CD8-positive, alpha-beta T cell (primary cell): ENCODE measurements at places on chromosomes 5 and 9.

- no peak for DNase-seq
These were observed 58.5 kb downstream of the MACROH2A1 start for GRCh38 chr5:135340568-135340967.

DNA sequence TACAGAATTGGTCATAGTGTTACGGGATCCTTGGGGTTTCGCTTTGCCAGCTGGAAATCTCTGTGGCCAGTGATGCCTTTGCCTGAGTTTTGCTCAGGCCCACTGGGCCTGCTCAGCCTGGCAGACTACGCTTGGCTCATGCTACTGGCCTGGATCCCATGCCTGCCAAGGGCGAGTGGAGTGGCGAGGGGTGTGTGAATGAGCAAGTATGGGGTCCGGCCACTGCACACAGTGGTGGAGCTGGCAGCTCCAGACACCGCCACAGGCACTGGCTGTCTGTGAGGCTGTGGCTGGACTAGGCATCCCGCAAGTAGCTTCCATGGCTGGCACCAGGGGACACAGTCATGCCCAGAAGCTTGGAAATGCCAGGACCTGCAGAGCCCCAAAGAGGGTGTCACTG is 240.3 kb downstream of the ARRDC3 start:
- DNase-seq, result no peak

- DNase-seq, result no peak
These were observed 145.0 kb upstream of the SLC28A3 start for GRCh38 chr9:84485539-84485938.

- DNase-seq, result no peak
These were observed 36.6 kb downstream of the ACER2 start for GRCh38 chr9:19445452-19445851.

DNA sequence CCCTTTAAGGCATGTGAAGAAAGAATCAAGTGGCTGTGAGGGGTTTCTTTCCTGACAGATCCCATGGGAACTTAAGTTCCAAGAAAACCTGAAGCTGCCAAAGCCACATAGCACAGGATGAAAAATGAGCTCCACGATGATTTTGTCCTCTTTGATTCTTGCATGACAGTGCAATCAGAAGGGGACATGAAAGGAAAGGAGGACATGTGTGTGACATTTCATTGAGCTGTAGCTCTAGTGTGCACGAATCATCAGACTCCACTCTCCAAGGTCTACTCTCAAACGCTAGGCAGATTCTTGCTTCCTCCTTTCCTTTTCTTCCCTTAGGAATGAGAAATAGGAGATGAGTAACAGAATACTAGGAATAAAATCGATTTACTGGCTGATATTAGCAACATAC is 142.0 kb downstream of the ZNF608 start:
- DNase-seq, result no peak

GRCh38 chr9:14146201-14146874 is 167.6 kb downstream of the NFIB start:
- DNase-seq, result no peak

DNA sequence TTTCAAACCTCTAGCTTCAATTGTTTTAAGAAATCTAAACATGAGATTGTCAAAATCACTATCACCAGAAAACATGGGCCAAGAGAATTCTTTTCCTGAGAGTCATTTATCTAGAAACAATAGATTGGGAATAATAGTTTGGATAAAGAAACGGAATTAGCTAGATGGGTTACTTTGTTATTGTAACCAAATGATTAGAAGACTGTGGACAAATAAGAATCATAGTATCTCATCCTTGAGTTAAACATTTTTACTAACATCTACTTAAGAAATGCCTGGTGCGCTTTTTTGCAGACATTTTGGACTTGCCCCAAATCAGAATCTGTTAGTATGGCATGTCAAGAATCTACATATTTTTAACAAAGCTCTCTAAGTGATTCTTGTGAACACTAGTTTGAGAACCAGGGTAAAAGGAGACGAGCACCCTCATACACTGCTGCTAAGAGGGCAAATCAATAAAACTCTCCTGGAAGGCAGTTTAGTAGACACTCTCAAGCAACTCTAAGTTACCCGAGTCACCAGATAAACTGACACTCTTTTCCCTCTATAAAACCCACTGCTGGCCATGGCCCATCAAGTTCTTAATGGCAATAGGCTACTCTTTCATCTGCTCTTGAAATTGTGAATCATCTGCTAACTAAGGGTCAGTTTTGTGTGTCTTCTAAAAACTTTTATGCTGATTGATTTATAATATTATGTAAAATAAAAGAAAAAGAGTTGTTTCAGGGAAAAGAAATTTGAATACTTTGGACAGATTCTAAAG is 39.1 kb downstream of the TPD52L3 start:
- no peak for DNase-seq

- DNase-seq, result no peak
These were observed 70.3 kb downstream of the PGM5 start for GRCh38 chr9:68426755-68427154.

DNA sequence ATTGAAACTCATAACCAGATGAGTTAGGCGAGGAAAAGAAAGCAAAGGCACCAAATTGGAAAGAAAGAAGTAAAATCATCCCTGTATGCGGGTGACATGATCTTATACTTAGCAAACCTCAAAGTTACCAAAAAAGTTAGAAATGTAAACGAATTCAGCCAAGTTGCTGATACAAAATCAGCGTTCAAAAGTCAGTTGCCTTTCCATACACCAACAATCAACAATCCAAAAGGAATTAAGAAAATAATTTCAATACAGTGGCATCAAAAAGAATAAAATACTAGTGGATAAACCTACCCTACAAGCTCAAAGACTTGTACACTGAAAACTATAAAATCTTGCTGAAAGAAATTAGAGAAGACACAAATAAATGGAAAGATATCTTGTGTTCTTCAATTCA is 14.5 kb downstream of the OBP2B start:
- no peak for DNase-seq

DNA sequence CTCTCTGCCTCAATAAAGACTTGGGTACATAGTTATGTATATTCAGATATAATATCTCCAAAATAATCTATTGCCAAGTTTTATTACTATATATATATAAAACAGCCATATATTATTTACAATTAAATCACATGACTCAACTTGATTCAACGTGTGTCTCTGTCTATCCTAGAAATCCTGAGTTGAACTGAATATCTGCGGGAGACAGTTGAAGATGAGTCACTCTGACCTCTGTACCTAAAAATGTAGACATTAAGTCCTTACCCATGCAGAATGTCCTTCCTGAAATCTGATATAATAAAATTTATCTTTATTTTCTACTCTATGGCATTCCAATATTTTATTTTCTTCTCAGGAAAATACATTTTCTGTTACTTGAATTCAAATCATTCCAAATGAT is 218.2 kb upstream of the PRDM9 start:
- no peak for DNase-seq

GRCh38 chr9:121285835-121286687 is 18.1 kb downstream of the GSN start:
- no peak for DNase-seq

DNA sequence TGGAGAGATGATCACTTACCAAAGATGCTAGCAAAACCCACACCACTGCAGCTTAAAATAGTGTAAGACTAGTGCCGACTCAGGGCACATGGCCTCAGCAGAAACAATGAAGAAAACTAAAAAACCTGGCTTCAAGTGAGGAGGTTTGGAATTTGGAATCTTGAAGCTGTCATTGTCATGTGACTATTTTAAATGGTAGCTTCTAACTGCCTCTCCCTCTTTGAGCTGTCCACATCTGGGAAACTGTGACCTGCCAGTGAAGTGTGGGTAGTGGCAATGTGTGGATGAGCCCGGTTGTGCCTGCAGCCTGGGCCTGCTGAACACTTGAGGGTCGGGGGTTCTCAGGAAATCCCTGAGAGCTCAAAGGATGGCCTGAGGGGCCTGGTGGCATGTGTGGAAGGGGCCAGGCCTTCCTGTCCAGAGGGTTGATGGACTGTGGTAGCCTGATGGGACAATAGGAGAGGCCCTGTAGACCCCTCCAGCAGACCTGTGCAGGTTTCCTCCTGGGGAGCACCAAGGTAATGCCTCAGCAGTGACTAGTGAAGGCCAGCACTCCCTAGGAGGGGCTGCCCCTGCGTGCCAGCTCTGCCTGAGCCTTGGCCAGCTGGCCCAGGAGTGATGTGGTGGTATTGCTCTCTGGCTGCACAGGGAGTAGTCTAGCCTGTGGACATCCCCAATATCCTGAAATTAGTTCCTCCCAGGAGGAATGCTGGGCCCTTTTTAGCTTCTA is 13.6 kb downstream of the USP20 start:
- no peak for DNase-seq

DNA sequence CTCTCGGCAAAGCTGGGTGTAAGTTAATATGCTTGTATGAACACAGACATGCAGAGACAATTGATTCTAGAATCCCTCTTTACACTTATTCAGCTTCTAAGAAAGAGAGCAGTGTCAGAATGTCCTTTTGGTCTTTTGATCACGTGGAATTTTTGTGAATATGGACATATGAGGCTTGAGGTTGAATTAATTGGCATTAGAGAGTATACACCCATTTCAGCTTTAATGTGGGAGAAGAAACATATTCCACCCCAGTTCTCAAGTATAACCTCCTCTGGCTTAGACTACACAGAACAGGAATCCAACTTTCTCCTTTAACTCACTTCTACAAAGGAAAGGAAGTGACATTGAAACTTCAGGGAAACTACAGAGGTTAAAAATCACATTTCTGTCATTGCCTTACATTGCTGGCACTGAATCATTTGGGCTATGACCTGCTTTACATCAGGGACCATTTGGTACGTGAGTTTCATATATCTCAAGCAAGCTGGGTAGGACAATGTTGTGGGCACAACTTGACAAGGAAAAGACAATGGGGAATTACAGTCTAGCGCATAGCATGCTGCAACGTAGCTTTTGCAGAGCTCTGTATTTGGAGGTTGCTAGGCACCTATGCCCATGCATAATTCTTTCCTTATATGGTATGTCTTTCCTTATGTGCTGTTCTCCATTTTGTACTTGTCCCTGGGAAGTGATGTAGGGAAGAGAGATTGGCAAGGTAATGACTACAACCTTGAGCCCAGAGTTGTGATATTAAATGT is 19.5 kb downstream of the DAB2 start:
- DNase-seq, result no peak
